ENCODE measurements at places on chromosomes 7 and 10.

DNA sequence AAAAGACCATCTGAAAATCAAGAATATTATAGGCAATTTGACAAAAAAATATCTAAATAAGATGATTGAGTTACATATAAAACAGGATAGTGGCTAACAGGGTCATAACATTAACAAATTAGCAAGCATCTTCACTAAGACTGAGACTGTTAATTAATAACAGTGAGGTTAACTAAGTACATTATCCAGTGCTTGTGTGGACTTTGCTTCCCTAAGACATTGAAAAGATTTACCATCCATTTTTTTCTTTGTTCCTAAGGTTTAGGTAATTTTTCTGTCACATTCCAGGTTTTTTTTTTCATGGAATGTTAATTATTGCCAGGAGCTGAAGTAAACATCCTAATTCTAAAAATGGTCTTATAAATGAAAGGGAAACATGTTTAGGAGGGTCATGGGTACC is 227.6 kb downstream of the ANKRD7 start:
- H3K27me3 ChIP-seq: no peaks in the 10 kb centered on the region
- no peaks in the 10 kb centered on the region for H3K36me3 ChIP-seq
- H3K27ac ChIP-seq: no peak overlapping the region

- peaks cover 83% of the 10 kb centered on the region for H3K36me3 ChIP-seq
- H3K27ac ChIP-seq: no peak overlapping the region
- DNase-seq: no peak
- no peaks in the 10 kb centered on the region for H3K27me3 ChIP-seq
- peaks cover 3% of the 10 kb centered on the region for H3K4me1 ChIP-seq
These were observed 15.9 kb downstream of the NT5C2 start for GRCh38 chr10:103177123-103177522.

GRCh38 chr10:130244031-130244927 is 108.1 kb downstream of the GLRX3 start:
- no peak overlapping the region for H3K4me3 ChIP-seq
- peak; percentile 10 for DNase-seq
- no peak overlapping the region for H3K27ac ChIP-seq
- H3K4me1 ChIP-seq: no peaks in the 10 kb centered on the region
- no peaks in the 10 kb centered on the region for H3K27me3 ChIP-seq

DNA sequence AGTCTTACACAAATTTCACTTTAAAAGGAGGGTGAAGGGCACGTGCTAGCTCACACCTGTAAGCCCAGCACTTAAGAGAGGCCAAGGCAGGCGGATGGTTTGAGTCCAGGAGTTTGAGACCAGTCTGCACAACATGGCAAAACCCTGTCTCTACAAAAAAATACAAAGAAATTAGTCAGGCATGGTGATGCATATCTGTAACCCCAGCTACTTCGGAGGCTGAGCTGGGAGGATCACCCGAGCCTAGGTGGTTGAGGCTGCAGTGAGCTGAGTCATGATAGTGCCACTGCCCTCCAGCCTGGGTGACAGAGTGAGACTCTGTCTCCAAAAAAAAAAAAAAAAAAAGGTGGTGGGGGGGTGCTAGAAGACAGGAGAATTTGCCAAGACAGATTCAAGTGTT is 237.3 kb upstream of the KLF14 start:
- H3K27ac ChIP-seq: no peak overlapping the region
- no peaks in the 10 kb centered on the region for H3K27me3 ChIP-seq
- no peak overlapping the region for H3K4me3 ChIP-seq

GRCh38 chr7:24715661-24716479 is 41.4 kb downstream of the GSDME start:
- H3K4me1 ChIP-seq: no peaks in the 10 kb centered on the region
- H3K4me3 ChIP-seq: no peak overlapping the region
- no peak for DNase-seq
- H3K36me3 ChIP-seq: no peaks in the 10 kb centered on the region

GRCh38 chr7:39430441-39430840 is 135.8 kb upstream of the YAE1 start:
- H3K27me3 ChIP-seq: no peaks in the 10 kb centered on the region
- no peak for DNase-seq
- no peaks in the 10 kb centered on the region for H3K4me1 ChIP-seq

GRCh38 chr10:91289305-91289704 is 68.8 kb downstream of the PCGF5 start:
- no peaks in the 10 kb centered on the region for H3K27me3 ChIP-seq
- no peak for DNase-seq
- H3K4me3 ChIP-seq: no peak overlapping the region
- no peak overlapping the region for H3K27ac ChIP-seq
- H3K36me3 ChIP-seq: no peaks in the 10 kb centered on the region
- H3K4me1 ChIP-seq: peaks cover 5% of the 10 kb centered on the region

DNA sequence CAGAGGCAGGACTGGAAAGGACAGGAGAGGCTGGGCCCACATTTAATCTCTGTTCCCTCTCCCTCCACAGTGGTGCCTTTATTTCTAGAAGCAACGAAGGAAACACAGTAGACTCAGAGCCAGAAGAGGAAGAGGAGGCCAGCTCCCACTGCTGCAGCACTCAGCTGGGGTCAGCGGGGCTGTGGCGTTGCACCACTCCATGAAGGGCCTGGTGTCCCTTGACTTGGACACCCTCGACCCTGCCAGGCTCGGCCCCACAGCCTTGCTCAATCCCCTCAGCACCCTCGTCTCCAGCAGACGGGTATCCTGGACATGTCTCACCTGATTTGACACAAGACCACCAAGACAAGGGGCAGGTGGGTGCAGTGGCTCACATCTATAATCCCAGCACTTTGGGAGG is 38.8 kb downstream of the PRKAG2 start:
- H3K4me3 ChIP-seq: no peak overlapping the region
- no peaks in the 10 kb centered on the region for H3K27me3 ChIP-seq
- H3K4me1 ChIP-seq: peaks cover 28% of the 10 kb centered on the region
- peaks cover 6% of the 10 kb centered on the region for H3K36me3 ChIP-seq
- H3K27ac ChIP-seq: no peak overlapping the region
- DNase-seq: no peak

GRCh38 chr7:138890499-138891445 is 90.4 kb downstream of the KIAA1549 start:
- no peaks in the 10 kb centered on the region for H3K27me3 ChIP-seq
- peaks cover 4% of the 10 kb centered on the region for H3K4me1 ChIP-seq
- H3K27ac ChIP-seq: no peak overlapping the region
- H3K4me3 ChIP-seq: no peak overlapping the region
- H3K36me3 ChIP-seq: no peaks in the 10 kb centered on the region

DNA sequence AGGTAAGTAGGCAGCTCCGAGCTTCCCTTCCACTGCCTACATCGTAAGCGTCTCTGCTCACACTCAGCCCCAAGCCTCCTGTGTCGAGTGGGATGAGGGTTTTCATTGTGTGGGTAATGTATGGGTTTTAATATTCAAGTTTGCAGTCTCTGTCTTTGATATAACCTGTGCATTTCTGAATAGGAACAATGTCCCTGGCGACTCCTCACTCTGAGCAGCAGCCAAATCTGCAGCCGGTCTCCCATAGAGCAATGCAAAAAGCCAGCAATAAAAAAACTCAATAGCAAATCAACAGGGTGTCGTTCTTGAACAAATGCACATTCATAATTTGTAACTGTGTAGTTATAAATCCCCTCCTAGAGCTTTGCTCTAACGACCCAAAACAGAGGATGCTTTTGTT is 33.4 kb downstream of the PPP1R17 start:
- H3K27ac ChIP-seq: no peak overlapping the region
- no peaks in the 10 kb centered on the region for H3K36me3 ChIP-seq
- no peaks in the 10 kb centered on the region for H3K4me1 ChIP-seq
- H3K4me3 ChIP-seq: no peak overlapping the region
- no peak for DNase-seq

GRCh38 chr7:91731976-91732375 is 148.5 kb downstream of the MTERF1 start:
- no peaks in the 10 kb centered on the region for H3K4me1 ChIP-seq
- H3K36me3 ChIP-seq: no peaks in the 10 kb centered on the region
- H3K4me3 ChIP-seq: no peak overlapping the region
- no peak overlapping the region for H3K27ac ChIP-seq
- DNase-seq: no peak
- H3K27me3 ChIP-seq: no peaks in the 10 kb centered on the region

DNA sequence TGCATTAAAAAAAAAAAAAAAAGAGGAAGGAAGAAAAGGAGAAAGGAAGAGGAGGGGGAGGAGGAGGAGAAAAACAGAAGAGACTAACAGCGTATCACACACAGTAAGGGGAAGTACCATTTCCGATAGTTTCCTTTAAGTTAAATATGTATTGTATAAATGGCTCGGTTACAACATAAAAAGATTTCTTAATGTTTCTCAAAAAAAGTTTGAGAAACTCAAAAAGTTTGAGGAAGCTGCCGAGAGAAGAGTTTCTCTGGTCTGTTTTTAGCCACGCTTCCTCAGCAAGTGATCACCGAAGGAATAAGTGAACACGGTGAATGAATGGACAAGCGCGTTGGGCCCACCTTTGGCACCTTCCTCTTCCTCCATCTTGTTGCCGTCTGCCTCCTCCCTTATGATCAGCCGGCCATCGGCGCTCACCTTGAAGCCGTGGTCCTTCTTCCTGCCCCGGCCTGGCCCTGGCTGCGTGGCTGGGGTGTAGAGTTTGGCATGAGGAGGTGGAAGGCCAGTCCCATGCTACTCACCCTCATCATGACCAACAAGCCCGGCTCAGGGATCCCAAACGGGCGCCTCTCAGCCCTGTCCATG is 31.3 kb upstream of the FRAT2 start:
- no peaks in the 10 kb centered on the region for H3K4me1 ChIP-seq
- DNase-seq: no peak
- no peak overlapping the region for H3K4me3 ChIP-seq
- peak overlapping the region; percentile 34 for H3K27ac ChIP-seq

DNA sequence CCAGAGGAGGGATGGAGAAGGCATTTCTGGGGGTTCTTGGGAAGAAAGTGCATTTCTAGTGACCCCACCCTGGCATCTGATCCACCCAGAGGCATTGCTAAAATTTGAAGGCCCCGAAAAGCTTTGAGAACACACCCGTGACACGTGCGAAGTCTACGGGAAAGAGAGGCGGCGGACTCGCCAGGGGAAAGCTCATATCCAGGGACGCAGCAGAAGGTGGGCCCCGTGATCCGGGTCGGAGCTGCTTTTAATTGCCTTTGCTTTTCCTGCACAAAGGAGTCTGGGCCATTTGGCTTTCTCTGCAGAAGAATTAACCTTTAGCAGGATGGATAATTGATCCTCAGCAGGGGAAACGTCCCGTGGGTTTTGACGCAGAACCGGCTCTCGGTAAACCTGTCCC is 50.3 kb downstream of the CARD11 start:
- H3K27ac ChIP-seq: no peak overlapping the region
- H3K4me1 ChIP-seq: no peaks in the 10 kb centered on the region

DNA sequence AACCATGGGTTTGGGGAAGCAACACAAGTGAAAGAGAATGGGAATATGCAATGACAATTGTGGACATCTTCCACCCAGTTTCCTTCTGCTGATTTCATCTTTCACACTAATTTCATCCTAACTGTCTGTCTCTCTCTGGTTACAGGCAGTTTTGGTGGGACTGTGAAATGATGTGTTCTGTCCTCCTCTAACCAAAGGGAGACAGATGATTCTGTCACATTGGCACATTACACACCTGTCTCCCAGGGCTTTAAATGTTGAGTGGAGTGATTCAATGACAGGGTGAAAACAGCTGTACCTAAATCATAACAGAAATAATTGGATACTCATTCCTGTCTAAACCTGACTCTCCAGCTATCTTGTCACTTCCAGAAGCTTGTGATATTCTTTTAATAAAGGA is 60.0 kb downstream of the DGKB start:
- DNase-seq: no peak
- H3K4me3 ChIP-seq: no peak overlapping the region

DNA sequence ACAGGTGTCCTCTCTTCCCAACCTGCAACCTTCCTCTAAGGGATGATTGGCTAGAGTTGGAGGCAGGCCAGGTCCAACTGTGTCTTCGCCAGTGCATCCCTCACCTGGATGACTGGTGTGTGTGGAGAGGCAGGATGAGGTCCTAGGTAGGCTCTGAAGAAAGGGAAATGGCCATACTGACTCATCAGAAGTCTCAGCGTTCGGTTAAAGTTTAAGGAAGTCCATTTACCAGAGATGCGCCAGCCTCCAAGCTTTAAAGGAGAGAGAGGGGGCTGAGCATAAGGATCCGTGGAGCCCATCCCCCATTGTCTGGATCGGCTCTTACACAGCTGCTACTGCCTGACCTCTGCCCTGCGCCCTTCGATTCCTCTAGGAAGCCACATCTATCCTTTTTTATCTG is 4.4 kb downstream of the KEL start:
- H3K27ac ChIP-seq: no peak overlapping the region
- DNase-seq: no peak
- H3K4me1 ChIP-seq: no peaks in the 10 kb centered on the region
- H3K4me3 ChIP-seq: no peak overlapping the region
- no peaks in the 10 kb centered on the region for H3K36me3 ChIP-seq
- H3K27me3 ChIP-seq: no peaks in the 10 kb centered on the region

- no peaks in the 10 kb centered on the region for H3K27me3 ChIP-seq
- peaks cover 8% of the 10 kb centered on the region for H3K4me1 ChIP-seq
- no peak overlapping the region for H3K27ac ChIP-seq
- DNase-seq: no peak
- H3K36me3 ChIP-seq: no peaks in the 10 kb centered on the region
- H3K4me3 ChIP-seq: no peak overlapping the region
These were observed 27.9 kb downstream of the LRRC20 start for GRCh38 chr10:70354556-70354955.

DNA sequence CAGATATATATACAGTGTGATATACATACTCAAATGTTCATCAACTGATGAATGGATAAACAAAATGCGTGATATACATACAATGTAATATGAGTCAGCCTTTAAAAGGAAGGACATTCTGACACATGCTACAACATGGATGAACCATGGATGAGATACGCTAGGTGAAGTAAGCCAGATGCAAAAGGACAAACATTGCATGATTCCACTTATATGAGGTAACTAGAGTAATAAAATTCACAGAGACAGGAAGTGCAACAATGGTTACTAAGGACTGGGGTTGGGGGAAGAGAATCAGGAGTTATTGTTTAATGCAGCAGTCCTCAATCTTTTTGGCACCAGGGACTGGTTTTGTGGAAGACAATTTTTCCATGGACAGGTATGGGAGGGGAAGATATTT is 47.3 kb upstream of the PIK3AP1 start:
- no peaks in the 10 kb centered on the region for H3K4me1 ChIP-seq
- no peak for DNase-seq
- no peak overlapping the region for H3K4me3 ChIP-seq
- no peaks in the 10 kb centered on the region for H3K27me3 ChIP-seq
- H3K36me3 ChIP-seq: no peaks in the 10 kb centered on the region
- H3K27ac ChIP-seq: no peak overlapping the region
